Prostate gland (tissue), 2 donors: ENCODE measurements at places on chromosomes 5 and 9.

- no peak for DNase-seq
Measured at GRCh38 chr9:88303721-88304451, 84.4 kb upstream of the SPIN1 start.

GRCh38 chr5:36635721-36636390, 29.4 kb downstream of the SLC1A3 start:
- DNase-seq: no peak

DNA sequence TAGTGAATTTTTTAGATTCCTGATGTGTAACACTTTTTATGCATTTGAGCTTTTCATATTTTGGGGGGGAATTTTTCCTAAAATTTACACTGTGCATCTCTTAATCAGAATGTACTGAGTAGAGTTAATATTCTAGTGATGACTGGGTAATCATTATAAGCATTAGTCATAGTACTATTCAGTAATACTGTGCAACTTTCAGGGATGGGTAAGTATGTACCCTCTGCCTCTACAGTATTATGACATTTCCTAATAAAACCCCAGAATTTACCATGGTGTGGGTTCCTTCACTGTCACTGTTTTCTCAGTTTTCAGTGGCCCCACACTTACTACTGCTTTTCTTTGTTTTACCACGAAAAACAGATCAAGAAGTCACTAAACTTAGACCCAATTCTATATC, 2.8 kb upstream of the CMYA5 start:
- no peak for DNase-seq

DNA sequence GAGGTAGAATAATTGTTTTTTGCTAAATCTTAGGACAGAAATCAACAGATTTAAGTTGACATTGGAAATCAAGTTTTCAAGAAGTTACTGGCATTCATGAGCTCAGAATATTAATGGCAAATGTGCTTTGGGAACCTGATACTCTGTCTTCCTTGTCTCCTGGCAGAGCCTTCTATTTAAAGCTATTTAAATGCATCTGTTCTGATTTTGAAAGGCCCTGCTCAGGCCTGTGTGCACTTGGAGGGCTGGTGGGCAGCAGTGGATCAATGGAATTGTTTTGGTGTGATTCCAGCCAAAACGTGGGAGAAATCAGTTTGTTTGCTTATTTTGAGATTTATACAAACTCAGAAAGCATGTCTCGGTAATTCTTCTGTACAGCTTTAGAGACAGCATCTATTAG, 38.5 kb downstream of the FBXL7 start:
- DNase-seq: no peak

- DNase-seq: no peak
Measured at GRCh38 chr9:76025286-76025685, 134.8 kb downstream of the PCSK5 start.

DNA sequence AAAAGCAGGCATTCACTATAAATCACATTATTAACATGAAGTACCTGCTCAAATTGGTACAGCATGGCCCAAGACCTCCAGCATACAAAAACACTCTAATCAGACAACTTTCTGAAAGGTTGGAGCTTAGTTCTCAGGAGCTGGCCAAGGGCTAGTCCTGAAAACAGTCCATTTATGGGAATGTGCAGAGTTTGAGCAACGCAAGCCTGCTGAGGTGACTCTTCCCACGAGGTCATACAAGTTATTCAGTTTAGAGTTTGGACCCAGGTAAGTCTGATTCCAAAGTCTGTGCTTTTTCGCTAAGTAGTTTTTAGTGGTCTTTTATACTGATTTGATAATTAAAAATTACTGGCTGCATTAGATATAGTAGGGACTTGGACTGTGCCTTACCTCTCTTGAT, 52.6 kb downstream of the AP3S1 start:
- no peak for DNase-seq

GRCh38 chr9:113425072-113425471, 14.5 kb downstream of the C9orf43 start:
- DNase-seq: no peak

- no peak for DNase-seq
Measured at GRCh38 chr9:15286161-15286821, 20.7 kb downstream of the TTC39B start.

GRCh38 chr9:34717996-34718614, 8.2 kb upstream of the CCL21 start:
- DNase-seq: no peak

GRCh38 chr5:61678966-61679365, 346.9 kb downstream of the ZSWIM6 start:
- DNase-seq: no peak

GRCh38 chr9:94855903-94856302, 129.4 kb downstream of the AOPEP start:
- no peak for DNase-seq

- no peak for DNase-seq
Measured at GRCh38 chr5:30981576-30981975, 211.9 kb upstream of the CDH6 start.

DNA sequence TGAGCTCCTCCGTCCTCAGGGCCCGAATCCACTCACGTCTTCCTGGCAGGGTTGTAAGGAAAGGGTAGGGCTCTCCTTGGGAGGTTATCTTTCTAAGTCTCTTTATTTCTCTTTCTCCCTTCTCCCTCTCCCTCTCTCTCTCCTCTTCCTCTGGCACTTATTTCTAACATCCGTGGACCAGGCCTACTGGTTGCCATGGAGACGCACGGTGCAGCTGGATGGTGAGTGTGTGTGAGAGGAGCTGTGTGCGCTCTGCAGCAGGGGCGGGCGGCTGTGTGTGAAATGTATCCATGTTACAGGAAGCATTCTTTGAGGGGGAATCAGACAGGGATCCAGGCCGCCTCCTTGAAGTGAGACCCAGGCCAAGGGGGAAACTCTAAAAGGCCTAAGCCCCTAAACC, 32.2 kb downstream of the PCDH1 start:
- DNase-seq: no peak

DNA sequence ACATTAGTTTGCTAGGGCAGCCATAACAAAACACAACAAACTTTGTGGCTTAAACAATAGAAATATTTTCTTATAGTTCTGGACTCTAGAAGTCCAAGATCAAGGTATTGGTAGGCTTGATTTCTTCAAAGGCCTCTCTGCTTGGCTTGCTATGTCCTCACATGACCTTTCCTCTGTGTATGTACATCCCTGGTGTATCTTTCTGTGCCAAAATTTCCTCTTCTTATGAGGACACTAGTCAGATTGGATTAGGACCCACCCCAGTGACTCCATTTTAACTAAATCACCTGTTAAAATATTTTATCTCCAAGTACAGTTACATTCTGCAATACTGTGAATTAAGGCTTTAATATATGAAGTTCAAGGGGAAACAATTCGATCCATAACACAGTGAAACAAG, 168.9 kb upstream of the CCNH start:
- DNase-seq: no peak

- no peak for DNase-seq
Measured at GRCh38 chr9:124133727-124134126, 122.2 kb downstream of the LHX2 start.

GRCh38 chr9:95047452-95048224, 269.9 kb downstream of the FANCC start:
- no peak for DNase-seq

DNA sequence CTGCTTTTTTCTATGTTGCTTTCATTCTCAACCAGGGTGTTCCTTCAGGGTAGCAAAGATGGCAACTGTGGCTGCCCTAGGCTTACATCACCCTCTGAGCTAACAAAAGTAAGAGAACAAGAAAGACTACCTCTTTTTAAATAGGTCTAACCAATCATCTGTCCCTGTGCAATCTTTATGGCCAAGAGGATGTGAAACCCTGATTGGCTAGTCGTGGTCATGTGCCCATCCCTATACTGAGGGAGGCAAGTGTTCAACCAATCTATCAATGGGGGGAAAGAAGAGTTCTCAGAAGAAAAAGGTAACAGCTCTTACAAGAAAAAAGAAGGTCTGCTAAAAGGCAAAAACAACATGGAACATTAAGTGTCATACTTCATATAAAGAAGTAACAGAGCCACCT, 11.7 kb upstream of the SNCAIP start:
- no peak for DNase-seq

DNA sequence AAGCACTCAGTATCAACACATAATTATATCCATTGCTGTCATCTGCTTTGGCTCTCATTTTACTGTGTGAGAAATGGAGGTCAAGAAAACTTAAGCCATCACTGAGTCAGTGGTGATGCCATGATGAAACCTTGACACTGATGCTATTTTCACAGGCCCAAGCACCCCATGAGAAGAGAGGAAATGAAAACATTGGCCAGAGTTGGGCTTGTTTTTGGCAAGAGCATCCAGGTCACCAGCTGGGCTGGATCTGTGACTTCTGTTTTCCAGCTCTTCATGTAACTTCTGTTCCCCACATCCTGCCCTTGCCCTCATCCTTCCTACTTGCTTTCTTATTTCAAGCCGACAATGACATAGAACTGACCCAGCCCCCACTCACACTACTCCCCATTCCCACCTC, 10.0 kb downstream of the LCP2 start:
- DNase-seq: no peak

GRCh38 chr9:14768405-14769229, 46.1 kb upstream of the CER1 start:
- peak; percentile 13 for DNase-seq

GRCh38 chr9:1929722-1930244, 85.4 kb upstream of the SMARCA2 start:
- DNase-seq: no peak

DNA sequence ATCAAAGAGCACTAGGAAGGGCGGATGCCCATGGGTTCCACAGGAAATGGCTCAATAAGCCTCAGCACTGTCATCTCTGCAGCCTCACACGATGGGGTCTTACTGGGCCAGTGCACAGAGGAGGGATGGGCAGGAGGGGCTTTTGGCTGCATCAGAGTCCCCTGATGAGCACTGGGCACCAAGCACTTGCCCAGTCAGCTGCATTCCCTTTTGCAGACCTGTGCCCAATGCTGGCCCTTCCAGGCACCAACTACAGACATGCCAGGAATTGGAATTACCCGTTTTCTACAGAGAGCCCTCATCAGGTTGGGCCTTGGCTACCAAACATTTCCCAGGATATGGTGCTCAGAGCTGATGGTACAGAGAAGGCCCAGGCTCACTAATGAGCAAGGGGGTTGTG, 182.5 kb downstream of the HSPA4 start:
- no peak for DNase-seq
